Hematopoietic multipotent progenitor cell treated with erythropoietin and hydrocortisone succinate and interleukin-3 and kit ligand, for 6 days (in vitro differentiated cells): ENCODE measurements at places on chromosomes 4 and X.
A peak's percentile ranks its signal among the peaks of the same experiment; 100 is the strongest.

DNA sequence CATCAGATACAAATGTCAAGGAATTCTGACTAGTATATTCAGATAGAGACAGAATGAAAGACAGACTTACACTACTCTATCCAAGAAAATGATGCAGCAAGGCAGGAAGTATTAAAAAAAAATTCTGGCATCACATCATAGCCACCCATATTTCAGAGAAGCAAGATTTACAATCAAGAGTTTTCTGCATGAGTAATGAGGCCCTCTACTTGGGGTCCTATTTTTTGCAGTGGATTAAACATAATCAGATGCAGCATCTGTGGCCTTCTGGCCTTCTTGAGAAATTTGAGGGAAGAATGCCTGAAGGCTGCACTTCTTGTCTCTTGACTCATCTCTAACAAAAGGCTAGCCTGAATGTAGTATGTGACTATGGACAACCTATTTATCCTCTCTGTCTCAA, 48.2 kb upstream of the SLIT2 start:
- DNase-seq: no peak

DNA sequence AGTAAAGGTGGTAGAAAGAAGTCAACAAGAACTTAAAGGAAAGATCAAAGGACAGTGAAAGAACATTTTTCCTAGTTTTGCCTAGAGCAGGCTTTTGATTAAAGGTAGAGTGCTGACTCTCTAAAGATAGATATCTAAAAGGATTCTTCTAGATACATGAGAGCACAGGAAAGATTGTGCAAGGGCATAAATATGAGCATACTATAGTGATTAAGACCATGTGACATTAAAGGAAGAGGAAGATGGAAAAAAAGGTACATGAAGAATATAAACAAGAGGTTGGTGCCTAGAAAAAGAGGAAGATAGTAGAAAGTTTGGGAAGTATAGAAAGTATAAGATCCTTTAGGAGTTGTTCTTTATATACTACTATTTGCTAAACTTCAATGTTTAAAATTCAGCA, 26.1 kb upstream of the TET2 start:
- peak; percentile 51 for DNase-seq

DNA sequence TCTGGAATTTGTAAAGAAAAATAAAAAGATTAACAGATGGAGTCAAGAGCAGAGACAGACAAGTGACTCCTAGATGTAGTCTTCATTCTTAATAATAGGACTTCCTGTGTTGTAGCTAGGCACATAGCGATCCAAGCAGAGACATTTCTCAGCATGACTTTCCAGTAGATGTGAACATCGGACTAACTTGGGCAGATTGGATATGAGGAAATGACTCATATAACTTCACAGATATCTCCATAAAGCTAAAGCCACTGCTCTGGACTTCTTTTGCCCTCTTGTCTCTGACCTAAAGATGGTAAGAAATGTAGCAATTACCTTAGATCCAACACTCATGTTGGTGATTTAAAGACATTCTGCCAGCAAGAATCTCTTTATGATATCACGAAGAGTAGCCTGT, 131.7 kb downstream of the EPHA5 start:
- no peak for DNase-seq

GRCh38 chr4:109912706-109913595, at the start of gene EGF:
Gene EGF, plus strand, starts transcription at chr4:109912883. Its CDS starts 453 bp downstream, at chr4:109913336.
- peak; percentile 10 for DNase-seq

GRCh38 chr4:173160871-173161270, 7.7 kb upstream of the GALNT7 start:
- peak; percentile 65 for DNase-seq

DNA sequence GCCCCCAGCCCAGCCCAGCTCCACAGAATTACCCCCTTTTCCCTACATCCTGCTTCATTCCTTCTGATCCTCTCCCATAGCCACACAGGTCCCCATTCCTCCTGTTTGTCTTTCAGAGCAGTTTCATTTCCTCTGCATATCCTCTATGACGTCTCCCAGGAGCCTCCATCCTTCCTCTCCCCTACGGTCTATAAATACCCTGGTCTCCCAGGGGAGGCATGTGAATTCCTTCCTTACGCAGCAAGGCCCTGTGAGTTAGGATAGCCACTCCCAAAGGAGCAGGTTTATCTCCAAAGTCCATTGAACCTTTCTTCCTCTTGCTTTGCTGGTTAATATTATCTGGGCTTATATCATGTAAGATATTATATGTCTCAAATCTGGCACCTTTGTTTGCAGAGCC, 8.4 kb upstream of the APLN start:
- DNase-seq: no peak

- DNase-seq: no peak
Measured at GRCh38 chr4:69497076-69497475, 1.4 kb upstream of the UGT2B4 start.

GRCh38 chr4:147689067-147689466, 5.1 kb upstream of the PRMT9 start:
- DNase-seq: peak; percentile 71

GRCh38 chr4:105434940-105435339, 38.9 kb downstream of the PPA2 start:
- no peak for DNase-seq

GRCh38 chr4:109764376-109764775, 34.5 kb upstream of the PLA2G12A start:
- DNase-seq: no peak

DNA sequence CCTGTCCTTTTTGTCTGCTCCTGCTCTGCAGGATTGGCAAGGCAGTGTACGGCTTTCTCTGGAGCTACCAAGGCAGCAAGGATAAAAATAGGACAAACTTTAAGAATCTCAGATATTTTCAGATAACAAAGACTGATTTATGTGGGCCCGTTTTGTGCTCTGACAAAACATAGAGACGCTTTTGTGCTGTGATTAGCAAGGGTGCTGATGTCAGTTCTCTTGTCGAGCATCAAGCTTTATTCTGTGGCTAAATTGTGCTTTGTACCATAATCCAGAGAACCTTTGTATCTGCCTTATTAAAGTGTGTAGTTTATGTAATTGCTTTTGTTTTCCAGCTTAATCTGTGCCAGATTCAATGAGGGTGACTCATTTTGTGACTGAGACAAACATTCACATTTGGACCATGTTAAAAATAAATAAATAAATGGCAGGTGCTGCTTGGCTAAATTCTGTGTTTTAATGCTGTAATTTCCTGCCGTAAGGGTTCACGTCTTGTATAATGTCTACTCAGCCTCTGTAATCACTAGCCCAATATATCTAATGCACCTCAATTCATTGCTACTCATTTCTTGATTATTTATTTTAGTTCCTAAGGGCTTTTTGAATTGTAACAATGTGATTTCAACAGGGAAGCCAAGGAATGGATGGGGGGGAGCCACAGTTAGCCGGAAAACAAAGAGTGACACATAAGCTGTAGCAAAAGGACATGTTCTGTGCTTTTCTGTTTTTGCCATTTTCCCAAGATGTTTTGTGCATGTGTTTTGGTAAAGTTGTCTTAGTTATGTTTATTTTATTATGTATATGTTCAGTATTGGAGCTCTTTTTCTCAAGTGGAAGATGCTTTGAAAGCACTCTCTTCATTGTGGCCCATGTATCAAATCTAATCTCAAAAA, 75.1 kb downstream of the GAB1 start:
- no peak for DNase-seq

DNA sequence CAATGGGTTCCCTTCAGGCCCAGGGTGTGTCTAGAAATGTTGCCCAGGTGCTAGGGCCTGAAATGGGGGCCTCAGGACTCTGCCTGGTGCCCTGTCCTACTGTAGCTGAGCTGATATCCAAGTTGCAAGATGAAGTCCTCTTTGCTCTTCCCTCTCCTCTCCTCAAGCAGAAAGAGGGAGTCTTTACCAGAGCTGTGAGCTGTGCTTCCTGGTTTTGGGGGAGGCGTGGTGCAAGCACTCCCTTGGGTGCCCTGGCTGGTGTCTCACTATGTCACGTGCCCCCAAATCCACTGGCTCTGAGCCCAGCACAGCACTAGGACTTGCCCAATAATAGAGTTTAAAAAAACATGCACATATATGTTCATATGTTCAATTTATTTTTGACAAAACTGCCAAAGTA, 29.3 kb upstream of the CT47A1 start:
- no peak for DNase-seq

- DNase-seq: no peak
Measured at GRCh38 chr4:90977726-90978125, 850.5 kb downstream of the CCSER1 start.

DNA sequence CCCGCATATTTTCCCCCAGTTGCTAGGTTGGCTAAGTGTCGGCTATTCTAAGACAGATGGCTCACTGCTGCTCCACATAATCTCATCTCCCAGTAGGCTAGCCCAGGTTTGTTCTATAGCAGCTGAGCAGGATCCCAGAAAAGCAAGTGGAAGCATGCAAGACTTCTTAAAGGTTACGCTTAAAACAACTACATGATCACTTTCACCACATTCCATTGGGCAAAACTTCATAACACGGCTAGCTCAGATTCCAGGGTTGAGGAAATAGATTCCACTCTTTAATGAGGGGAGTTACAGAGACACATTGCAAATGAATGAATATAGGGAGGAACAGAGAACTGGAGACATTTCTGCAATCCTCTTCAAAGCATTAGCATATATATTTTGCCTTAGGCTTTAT, 12.9 kb upstream of the RAB33B start:
- DNase-seq: no peak

DNA sequence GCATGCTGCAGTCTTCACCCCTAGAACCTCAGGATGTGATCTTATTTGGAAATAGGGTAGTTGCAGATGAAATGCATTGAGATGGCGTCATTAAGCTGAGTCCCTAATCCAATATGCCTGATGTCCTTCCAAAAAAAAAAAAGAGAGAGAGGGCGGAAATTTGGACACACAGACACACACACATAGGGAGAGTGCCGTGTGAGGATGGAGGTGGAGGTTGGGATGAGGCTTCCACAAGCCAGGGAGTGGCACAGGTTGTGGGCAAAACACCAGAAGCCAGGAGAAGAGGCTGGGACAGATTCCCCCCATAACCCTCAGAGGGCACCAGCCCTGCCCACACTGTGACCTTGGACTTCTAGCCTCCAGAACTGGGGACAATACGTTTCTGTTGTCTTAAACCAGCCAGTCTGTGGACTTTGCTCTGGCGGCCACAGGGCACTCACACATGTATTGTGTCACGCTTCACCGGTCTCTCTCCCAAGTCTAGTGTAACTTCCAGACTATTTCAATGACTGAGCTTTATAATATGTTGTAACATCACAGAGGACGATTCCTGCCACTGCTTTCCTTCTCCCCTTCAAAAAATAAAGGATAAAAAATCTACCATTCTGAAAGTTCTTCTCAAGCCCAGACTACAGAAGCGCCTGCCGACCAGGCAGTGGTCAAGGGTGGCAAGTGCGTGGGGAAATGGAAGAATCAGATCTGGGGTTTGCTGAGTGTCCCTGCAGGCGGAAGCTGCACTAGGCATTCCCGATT, 35.8 kb upstream of the MAN2B2 start:
- DNase-seq: no peak

GRCh38 chrX:68694435-68695205, 47.2 kb downstream of the STARD8 start:
- peak; percentile 44 for DNase-seq

GRCh38 chrX:7420717-7421116, 272.8 kb upstream of the PUDP start:
- no peak for DNase-seq

GRCh38 chrX:24648495-24648894, 1.3 kb upstream of the PCYT1B start:
- peak; percentile 54 for DNase-seq

DNA sequence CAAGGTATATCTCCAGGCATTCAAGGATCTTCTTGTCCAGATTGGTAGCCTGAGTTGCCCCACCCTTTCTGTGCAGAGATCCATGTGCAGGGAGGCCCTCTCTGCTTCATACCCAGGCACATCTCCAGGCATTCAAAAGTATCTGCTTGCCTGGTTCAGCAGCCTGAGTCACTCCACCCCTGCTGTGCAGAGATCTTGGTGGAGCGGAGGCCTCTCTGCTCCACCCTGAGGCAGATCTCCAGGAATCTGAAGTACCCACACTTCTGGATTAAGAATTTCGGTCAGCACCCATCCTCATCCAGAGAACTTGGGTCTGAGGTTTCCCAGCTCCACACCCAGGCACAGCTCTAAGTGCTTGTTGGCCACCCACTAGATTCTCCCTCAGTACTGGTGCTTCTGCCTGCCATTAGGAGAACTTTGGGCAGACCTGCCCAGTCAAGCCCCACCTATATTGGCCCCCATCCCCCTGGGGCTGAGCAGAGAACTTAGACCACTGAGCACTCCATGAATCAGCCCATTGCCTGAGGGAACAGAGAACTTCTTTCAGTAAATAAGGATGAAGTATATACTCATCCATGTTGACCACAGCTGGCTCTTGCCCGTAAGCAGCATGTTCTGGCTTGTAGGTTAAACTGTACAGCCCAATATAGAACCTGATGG, 199.5 kb upstream of the ZCCHC13 start:
- DNase-seq: no peak

DNA sequence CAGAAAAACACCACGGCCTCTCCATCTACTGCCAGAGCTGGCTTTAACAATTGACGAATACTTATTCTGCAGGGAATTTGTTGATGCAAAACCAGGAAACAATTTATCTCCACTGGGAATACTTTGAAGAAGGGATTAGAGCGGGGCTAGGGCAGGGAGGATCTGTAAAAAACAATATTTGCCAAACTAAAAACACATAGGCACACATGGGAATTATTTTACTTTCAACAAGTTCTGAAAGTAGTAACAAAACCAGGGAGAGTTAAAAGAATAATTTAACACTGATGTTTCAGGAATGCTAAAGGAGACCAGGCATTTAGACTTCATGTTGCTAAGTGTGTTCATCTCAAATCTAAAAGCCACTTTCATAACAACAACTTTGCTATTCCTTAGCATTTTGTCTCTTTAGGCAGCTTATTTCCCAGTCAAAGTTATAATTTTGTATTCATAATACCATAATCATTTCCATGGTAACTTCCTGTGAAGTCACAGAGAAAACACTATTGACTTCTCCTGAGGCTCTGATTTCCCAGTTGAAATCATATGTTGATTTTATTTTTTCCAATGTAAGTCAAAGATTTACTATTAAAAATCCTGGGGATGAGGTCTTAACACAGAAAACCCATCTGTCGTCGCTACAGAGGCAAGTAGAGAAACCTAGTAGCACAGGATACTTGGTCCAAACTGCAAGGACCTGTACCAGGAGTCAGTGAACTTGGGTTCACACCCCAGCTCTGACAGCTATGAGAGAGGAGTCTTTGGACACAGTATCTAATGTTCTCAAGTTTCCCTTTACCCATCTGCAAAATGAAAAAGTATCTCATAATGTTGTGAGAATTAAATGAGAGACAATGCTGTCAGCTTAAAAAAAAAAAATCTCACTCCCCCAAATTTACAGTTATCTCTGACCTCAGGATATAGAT, 69.3 kb downstream of the SH3RF1 start:
- no peak for DNase-seq

DNA sequence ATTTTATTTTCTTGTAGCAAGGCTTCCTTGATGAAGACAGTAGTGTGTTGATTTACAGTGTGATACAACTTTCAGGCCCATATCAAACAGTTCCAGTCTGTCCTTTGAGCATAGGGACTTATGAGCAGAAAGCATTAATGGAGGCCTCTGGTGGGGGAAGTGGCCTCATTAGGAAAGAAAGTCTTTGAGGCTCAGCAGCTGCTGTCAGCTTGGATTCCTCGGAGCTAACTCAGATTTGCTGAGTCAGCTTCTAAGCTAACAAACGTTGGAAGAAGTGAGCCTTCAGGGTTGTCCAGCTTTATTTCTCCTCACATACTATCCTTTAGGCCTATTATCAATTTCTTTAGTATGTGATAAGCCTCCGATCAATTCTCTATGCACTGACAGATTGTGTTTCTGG, 15.8 kb upstream of the SFRP2 start:
- DNase-seq: peak; percentile 17

GRCh38 chr4:33494150-33494549, 2750.2 kb downstream of the ARAP2 start:
- no peak for DNase-seq

GRCh38 chr4:87045659-87046058, 110.8 kb downstream of the AFF1 start:
- no peak for DNase-seq
